Stimulated activated CD8-positive, alpha-beta memory T cell treated with anti-CD3 and anti-CD28 coated beads, Interleukin-4, amount 100 ng/mL, for 24 hours (primary cell): ENCODE measurements at places on chromosomes 16 and 17.

DNA sequence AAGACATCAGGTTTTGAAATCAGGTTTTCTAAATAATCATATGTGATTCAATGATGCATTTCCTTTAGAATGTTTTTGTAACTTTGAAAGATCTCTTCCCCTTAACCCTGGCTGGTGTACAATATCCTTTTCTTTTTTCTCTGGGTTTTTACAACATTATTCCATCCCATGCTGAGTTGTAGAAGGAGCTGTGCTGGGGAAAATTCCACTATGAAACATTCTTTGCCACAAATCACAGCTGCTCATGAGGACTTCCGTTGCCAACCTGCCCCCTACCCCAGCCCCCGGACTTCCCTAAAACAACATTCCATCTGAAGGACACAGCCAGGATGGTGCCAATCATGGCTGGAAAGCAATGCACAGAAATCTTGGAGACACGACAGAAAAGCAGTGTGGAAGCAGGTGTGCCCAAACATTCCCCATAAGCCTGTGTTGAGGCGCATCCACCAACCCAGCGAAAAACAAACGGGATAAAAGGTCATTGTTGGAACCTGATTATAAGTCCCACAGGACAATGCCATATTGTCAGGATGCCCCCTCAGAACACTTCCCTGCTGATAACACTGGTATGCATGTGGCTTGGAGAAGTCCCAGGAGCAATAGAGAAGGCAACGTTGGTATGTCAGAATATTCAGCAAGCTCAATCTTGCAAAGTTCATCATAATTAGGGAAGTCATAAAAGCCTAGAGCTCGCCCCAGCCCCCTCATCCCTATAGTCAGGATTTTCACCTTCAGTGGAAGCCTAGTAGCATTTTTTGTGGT, 475.0 kb downstream of the HS3ST3B1 start:
- DNase-seq = no peak

GRCh38 chr17:10339051-10339450, 33.8 kb downstream of the MYH13 start:
- no peak for DNase-seq

- DNase-seq = peak; percentile 21
Measured at GRCh38 chr17:17792551-17793377, 44.0 kb downstream of the SREBF1 start.

GRCh38 chr16:17289674-17290635, 180.8 kb downstream of the XYLT1 start:
- DNase-seq = no peak

- DNase-seq = no peak
Measured at GRCh38 chr16:66923247-66923731, 2.0 kb downstream of the RRAD start.

DNA sequence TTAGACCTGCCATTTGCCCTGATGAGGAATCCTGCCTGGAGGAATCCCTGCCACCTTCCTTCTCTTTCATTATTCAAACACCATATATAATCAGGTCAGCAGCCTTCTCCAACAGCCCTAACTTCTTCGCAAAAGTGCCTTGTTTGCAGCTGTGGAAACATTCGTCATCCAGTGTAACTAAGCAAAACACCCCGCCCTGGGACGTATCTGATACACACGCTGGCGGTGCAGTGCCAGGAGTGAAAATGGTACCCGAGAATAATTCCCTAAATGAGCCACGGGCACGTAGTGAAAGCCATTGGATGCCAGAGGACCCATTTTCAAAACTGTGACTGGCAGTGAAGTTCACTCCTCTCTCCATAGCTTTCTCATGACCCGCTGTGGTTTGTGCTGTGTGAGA, 73.7 kb downstream of the IRX3 start:
- DNase-seq = no peak

- no peak for DNase-seq
Measured at GRCh38 chr16:14449790-14450480, 180.1 kb downstream of the PARN start.

GRCh38 chr16:3873482-3874173, 6.9 kb downstream of the CREBBP start:
- no peak for DNase-seq

GRCh38 chr17:49195751-49196150, 14.6 kb downstream of the GNGT2 start:
- no peak for DNase-seq

DNA sequence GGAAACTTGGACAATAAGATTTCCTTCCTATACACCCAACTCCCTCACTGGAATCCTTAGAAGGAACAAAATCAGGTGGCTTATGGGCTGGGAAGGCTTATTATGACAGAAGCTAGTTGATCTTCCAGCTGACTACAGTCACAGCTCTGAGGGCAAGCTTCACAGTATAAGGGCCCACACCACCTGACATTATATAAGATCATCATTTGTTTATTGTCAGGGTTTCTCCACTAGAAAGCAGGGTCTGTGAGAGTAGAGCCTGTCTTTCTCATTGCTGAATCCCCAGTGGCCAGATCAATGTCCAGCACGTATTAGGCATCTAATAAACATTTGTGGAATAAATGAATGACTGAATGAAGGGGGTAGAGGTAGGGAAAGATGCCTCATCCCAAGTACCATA, 57.8 kb upstream of the PHOSPHO1 start:
- no peak for DNase-seq

DNA sequence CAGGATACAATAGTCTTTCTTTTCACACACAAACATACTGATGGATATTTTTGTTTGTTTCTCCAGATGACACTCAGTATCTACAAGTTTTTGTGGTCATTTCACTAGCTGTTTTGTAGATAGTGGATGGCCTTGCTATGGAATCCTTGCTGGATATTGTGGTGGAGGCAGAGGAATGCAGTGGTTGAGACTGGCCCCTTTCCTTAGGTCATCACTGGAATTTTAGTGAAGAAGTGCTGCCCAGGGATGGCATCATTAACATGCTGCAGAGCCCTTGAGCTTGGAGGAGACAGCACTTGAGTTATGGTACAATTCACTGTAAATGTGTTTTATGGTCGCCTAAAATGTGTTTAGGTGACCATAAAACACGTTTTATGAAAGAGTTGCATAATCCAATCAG, 455.9 kb upstream of the HSBP1 start:
- no peak for DNase-seq

GRCh38 chr17:48779421-48779820, 37.6 kb downstream of the TTLL6 start:
- no peak for DNase-seq

DNA sequence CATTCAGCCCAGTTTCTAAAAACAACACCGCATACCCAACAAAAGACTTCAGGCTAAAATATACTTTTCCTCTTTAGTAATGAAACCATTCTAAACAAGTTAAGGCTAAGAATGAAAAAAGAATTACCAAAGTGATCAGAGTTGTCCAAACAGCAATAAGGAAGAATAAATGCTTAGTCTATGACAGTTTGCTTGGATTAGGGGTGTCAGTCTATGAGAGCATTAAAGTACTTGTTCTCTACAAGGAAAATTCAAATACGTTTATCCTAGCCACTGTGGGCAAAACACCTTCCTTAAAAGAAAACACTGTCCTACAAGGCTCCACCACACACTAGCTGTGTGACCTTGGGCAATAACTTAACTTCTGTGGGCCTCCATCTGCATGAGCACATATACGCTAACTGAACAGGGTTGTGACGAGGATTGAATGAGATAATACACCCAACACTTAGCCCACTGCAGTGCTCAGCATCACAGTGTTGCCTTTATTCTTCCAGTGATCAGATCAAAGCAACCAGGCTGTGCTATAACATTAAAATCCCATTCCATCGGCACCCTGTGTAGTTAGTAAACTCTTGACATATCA, 53.6 kb downstream of the TEX2 start:
- no peak for DNase-seq

- DNase-seq = no peak
Measured at GRCh38 chr17:20157001-20157310, 147.8 kb downstream of the SPECC1 start.

- DNase-seq = no peak
Measured at GRCh38 chr17:15516150-15516549, 47.1 kb downstream of the TVP23C start.

DNA sequence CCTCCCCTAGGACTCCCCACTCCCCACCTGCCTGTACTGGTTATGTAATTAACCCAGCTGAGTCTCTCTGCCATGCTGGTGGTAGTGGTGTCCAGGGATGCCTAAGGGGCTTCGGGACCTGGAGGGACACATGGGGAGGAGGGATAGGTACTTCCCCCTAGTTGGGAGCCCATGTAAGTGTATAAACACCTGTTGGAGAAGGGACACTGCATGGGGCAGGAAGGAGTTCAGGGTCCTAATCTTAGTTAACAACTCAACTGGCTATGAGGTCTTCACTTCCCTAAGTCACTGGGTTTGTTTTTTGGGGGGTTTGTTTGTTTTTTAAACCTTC, 1.3 kb downstream of the RASL10B start:
- no peak for DNase-seq

DNA sequence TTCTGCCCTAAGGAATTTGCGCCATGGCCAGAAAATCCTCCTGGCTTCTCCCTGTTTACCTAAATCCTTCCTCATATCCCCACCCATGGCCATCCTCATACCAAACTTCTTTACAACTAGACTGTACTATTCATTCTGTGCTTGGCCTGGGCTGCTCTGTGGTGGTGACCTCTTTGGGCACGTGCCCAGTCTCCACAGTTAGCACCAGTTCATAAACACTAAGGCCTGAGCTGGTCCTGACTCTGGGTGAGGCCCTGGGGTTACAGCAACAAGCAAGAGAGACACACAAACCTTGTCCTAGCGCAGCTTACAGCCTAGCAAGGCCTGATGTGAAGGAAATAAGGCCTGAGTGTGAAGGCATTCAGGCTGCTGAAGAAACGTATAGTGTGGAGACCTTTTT, 3.1 kb upstream of the ATXN7L3 start:
- DNase-seq = no peak

DNA sequence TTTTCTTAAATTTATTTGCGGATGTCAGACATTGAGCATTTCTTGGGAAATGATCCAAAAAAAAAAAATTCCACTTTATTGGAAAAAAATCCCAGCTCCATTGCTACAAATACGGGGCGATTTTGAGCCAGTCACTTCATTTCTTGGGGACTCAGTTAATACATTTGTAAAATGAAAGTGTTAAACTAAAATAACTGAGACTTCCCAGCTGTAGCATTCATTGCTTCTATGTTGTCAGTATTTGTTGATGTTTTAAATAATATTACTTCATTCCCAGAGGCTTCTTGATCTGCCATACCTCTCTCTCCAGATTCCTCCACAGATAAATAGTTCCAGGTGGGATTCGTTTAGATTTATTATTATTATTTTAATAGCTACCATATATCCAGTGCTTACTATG, 77.1 kb upstream of the HS3ST3A1 start:
- no peak for DNase-seq

GRCh38 chr17:49574323-49574781, 1.3 kb upstream of the NXPH3 start:
- no peak for DNase-seq

DNA sequence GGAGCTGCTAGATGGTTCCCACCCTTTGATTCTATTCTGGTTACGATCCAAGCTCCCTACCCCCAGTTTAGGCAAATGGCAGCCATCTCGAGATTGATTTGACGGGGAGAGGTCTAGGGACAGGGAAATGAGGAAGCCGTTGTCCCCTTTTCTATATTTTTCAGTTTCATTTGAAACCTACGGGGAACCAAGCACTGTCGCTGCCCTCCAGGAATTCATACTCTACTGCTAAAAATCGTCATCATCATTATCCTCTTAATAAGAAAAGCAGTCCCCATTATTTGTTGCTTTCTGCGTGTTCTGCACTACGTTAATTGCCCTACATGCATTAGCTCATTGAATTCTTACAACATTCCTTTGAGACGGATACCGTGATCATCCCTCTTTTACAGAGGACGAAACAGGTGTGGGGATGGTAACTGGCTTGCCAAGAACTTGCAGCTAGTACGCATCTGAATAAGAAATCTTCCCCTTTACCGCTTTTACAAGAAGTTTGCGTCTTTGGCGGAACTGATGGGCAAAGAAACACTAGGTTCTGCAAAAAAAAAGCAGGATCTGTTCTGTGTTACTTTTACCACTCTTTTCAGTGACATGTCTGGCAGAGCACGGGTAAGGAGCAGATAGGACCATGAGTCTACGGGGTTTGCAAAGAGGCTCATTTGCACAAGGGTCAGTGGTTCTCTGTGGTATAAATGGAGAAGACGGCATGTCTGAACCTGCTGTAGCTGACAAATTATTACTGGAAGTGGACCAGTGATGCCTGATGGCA, 1.1 kb downstream of the CCP110 start:
- no peak for DNase-seq

- DNase-seq = no peak
Measured at GRCh38 chr16:65342231-65342866, 220.5 kb upstream of the CDH11 start.

- no peak for DNase-seq
Measured at GRCh38 chr17:21387616-21388015, 11.5 kb downstream of the KCNJ12 start.

DNA sequence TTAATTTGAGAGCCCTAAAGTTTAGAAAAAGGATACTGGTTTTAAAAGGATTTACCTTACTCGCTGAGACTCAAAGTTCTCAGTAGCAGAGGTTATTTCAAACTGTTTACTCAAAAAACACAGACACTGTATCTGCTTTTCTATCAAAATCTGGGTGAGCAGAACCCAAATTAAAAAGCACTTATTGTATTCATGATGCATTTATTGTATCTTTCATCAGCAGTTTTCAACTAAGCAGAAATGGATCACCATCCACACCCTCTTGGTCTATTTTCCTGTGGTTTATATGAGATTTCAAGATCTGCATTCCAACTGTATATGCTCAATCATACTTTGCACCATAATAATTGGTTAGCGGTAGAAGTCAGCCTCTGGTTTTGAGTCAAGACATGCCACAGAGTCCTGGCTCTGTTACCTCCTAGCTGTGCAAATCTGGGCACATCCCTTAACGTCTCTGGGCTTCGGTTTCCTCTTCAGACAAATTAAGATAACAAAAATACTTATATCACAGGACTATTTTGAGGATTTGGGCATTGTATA, 109.5 kb downstream of the ASIC2 start:
- DNase-seq = no peak

GRCh38 chr17:21249086-21249795, 4.0 kb downstream of the NATD1 start:
- no peak for DNase-seq

GRCh38 chr17:70618641-70619040, 449.3 kb downstream of the KCNJ2 start:
- DNase-seq = no peak

GRCh38 chr17:5585836-5586521, 1.7 kb upstream of the NLRP1 start:
- no peak for DNase-seq

GRCh38 chr16:23006380-23006779, 142.9 kb downstream of the USP31 start:
- DNase-seq = no peak

- DNase-seq = no peak
Measured at GRCh38 chr16:27771201-27771910, 221.4 kb downstream of the KATNIP start.

- no peak for DNase-seq
Measured at GRCh38 chr16:85639529-85640253, 26.6 kb downstream of the GSE1 start.

GRCh38 chr17:41869426-41869825, 4.2 kb upstream of the KLHL11 start:
- no peak for DNase-seq
